ENCODE measurements at places on chromosomes 6 and 20.

DNA sequence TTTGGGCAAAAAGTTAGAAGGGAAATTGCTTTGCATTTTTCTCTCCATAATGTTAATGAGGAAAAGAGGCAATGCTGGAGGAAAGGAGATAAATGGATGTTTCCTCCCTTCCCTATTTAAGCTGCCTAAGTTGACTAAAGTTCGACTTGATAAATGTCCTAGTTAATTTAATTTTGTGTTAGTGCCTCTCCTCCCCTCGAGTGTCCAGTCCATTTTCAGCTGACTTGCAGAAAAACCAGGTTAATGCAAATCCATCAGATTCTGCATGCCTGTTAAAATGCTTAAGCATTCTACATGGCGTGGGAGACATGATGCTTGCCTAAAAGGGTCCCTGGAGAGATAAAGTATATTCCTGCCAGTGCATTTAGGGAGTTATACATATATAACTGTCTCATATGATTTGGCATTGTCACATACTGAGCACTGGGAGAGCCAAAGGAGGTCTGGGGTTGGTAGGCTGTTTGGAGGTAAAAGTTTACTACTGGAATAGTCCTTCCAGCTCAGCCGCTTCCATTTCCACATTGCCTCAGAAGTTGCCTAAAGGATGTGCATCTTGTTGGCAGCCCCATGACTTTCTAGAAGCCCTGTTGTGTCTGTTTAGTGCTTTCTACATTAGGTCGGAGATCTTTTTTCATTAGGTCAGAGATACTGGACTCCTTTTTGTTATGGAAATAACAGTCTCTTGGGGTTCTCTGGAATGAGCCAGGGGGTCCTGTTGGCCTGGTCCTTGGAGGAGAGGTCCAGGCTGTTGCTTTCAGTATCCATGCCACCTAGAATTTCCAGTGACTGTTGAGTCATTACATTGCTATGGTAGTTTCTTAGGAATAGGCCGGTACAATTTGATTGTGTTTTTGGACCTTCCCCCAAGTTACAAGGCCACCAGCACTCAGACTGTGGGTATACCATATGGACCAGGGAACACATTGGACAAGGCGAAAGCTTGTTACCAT lies 30.4 kb downstream of the JARID2 start:
- no peak for DNase-seq

DNA sequence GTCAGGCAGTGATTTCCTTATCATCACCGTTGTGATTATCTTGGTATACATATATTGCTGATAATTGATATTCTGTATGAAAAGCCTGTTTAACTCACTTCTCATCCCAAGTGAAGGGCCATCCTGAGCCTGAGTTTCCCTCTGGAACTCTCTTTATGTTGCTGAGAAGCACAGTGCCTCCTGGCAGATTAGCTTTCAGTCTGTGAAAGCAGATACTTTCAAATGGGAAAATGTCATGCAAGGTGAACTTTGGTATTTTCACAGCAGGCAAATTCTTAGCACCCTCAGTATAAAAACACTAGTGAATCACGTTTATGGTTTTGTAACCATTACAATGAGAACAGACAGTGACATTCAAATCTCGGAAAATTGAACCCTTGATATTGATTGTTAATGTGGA lies 151.6 kb downstream of the PRIM2 start:
- no peak for DNase-seq

DNA sequence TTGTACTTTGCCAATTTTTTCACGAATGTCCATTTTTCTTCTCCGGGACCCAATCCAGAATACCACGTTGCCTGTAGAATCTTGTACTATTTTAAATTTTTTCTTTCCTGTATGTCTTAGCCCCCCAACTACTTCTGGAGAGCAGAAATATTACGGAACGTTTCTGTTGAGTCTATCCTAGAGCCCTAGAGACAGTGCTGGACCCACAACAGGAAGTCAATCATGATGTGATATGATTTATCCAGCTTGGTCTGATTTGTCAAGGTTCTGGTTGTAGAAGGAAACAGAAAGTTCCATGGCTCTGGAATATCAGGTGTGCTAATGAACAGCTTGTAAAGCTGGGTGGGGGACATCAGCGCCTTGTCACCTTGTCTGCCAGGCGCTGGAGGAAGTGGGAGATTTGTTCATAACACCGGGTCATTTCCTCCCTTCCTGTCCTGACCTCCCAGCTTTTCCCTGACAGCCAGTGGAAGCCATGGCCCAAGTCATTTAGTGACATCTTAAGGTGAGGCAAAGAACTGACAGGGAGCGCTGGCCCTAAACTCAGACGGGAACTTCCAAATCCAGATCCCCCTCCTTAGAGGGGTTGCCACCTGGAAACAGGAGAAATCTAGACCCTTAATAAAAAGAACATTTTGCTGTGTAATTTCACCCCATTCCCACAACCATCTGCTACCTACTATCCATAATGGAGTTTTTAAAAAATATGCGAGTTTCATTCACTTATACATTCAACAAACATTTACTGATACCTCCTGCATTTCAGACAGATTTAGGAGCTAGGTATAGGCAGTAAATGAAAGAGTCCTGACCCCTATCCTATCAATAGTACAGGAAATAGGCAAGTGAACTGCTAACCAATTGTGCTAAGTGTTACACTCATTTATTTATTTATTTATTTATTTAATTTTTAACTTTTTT lies 130.5 kb downstream of the ZFP64 start:
- DNase-seq = no peak

DNA sequence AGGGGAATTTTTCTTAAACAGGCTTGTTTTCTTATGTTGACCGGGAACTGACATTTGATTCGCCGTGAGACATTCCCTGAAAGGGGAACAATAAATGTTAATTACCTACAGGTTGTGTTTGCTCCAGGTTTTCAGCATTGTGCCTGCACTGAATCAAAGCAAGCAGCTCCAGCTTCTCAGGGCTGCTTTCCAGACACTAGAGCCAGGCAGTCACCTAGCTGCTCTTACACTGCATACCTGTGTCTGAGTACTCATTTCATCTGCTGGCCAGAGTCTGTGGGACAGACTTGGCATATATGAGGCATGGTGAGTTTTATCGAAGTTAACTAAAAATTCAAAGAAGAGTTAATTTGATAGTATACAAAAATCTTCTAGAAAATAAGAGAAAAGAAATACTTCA lies 951.8 kb upstream of the MAP3K7 start:
- DNase-seq = no peak

- DNase-seq = no peak
Measured at GRCh38 chr6:123808556-123808955, 4.9 kb downstream of the NKAIN2 start.

DNA sequence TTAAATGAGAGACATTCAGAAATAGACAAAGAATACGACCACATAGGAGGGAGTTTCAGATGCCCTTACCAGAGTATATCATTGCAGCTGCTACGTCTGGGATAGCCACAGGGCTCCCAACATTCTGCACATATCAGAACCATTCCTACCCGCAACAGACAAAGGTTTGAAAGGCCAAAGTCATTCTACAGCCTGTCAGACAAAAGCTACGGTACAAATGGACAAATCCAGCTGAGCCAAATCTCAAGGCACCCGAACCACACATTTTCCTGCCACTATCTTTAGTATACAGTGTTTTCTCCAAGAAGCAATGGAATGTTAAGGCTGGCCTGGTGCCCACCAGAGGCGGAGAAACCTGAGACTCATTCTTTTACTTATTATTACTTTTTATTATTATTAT lies 30.5 kb upstream of the LYRM2 start:
- DNase-seq = no peak
